ENCODE measurements at places on chromosomes 11 and 22.

DNA sequence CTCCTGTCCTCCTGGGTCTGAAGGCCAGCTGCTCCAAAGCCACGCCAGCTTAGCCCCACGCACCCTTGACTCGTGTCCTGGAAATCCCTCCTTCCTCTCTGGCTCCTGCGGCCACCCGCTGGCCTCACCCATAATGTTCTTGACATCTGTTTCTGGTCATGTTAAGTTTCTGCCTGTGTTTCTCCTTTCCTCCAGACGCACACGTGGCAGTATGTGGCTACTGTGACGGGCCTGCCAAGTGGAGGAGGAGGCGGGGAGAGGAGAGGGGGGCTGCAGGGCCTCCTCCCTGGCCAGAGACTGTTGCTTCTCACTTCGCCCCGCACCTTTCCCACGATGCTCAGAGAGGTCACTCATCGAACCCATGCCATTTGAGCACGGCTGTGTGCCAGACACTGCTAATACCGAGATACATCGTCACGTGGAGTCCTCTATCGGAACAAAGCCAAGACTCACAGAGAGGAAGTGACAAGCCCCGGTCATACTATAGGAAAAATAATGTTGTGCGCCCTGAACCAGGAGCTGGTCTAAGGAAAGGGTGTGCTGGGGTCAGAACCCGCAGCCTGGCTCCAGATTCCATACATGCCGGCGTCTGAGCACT is 11.5 kb downstream of the C1QTNF6 start:
- DNase-seq: no peak

GRCh38 chr22:46688949-46689348 is 49.1 kb downstream of the CERK start:
- DNase-seq: no peak

- peak; percentile 38 for DNase-seq
Measured at GRCh38 chr11:95337175-95337957, 106.4 kb upstream of the SESN3 start.

DNA sequence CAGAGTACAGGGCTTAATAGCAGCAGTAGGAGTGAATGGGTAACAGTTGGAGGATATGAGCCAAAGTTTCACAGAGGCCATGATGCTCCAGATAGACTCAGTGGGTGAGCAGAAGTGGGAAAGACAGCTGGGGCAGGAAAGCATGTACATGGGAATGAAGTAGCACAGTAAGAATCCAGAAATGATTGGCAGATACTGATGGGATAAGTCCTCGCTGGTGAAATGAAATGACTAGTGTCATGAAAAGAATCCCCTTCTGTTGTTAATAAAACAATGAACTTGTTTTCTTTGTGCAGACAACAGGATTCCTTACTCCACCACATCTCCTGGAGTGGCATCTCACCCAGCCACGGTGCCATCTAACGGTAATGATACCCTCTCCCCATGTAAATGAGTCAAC is 17.4 kb upstream of the PANX1 start:
- no peak for DNase-seq

GRCh38 chr22:24099071-24099470 is 82.2 kb upstream of the SUSD2 start:
- DNase-seq: no peak

DNA sequence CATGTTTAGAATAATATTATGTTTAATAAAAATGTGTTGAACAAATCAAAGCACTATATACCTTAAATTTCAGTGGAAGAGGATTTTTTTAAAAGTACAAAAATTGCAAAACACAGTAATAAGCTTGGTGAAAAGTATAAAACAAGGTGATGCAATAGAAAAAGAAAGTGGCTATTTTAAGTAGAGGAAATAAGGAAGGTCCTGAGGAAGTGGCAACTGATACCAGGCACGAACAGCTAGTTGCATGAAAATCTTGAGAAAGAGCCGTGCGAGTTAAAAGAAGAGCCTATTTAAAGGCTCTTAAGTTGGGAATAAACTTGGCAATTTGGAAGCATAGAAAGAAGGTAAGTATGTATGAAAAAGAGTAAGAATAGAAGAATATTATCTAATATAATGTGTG is 1679.3 kb downstream of the LRRC4C start:
- DNase-seq: no peak

DNA sequence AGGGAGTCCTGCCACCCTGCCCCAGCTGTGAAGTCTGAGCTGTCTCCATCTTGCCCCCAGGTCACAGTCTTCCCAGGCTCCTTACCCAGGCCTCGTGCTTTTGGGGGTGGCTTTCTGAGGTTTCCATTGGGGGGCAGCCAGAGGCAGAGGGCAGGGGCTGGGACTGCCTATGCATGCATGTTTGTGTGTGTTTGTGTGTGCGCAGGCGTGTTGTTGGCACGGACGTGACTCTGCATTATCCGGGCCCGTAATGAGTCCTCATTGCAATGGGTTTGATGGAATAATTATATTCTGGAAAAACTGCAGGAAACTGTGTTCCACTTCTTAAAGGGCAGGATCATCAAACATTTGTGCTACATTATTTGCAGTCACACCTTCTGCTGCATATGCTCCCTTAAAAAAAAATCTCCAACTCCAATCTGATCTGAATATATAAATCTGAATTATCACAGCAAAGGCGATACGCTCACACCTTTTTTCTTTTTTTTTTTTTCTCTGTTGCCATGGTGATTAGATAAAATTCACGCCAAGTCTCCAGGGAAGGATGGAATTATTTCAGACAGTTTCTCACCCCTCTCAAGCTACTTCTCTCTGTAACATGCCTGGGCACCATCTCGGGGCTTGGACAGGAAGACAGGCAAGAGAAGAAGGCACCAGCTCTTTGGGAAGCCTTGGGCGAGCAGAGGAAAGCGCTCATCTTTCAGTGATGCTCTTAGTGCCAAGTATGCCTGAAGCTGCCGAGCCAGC is 45.9 kb downstream of the DSCAML1 start:
- DNase-seq: no peak

GRCh38 chr11:34468209-34468841 is 29.6 kb downstream of the CAT start:
- peak; percentile 46 for DNase-seq

GRCh38 chr11:1699771-1700170 is 2.8 kb downstream of the KRTAP5-6 start:
- no peak for DNase-seq

GRCh38 chr11:20563866-20564265 is 35.5 kb upstream of the SLC6A5 start:
- no peak for DNase-seq

DNA sequence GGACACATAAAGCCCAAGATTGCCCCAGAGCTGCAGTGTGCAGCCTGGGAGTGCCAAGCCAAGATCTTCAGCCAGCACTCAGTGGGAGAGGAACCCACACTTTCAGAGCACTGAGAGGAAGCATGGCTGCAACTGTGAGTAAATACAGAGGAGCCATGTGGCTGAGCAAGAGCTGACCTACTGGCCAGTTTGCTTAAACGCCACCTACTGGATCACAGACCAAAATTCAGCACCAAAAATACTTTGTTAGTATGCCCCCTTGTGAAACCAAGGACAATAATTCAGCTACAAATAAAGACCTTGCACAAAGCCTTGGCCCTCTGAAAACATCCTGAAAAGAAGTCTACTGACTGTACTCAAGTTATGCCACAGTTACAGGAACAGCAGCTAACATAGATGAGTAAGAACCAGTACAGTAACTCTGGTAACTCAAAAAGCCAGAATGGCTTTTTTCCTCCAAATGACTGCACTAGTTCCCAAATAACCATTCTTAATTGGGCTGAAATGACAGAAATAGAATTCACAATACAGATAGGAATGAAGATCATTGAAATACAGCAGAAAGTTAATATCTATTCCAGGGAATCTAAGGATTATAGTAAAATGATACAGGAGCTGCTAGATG is 10.1 kb upstream of the OR4A15 start:
- DNase-seq: peak; percentile 0

DNA sequence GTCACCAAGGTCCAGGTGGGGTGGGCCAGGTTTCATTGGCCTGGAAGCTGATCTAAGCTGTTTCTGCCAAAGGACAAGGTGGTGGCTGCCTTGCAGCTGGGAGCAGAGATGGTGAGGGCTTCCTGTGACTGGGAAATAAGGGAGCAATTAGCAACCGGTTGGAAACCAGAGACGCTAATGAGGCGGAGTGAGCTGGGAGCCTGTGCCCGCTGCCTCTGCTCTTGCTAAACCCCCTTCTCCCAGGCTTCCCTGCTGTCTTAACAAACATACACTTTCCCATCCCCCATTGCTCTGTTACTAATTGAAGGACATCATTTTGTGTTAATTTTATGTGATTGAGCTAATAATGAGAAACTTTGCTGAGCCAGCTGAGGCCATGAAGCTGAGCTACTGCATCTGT is 121.8 kb downstream of the INSC start:
- no peak for DNase-seq

DNA sequence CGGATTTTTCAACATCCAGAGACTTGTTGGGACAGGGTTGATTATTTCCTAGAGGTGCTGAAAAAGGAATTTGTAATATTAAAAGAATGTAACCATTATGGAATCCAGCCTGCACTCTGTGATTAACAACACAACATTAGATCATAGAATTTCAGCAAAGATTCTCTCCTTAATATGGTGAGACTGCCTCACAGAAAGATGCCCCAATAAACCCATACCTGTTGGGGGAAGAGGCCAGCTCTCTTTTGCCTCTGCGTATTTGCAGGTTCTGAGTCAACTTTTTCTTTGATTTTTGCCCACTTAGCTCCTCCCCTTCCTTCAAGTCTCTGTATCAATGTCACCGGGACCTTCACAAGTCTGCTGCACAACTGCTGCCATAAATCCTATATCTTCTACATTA is 12.4 kb upstream of the MTMR3 start:
- DNase-seq: peak; percentile 20
